IMR-90 (cell line): ENCODE measurements at places on chromosomes 6 and 20. TPM values are rescaled to one million over a fixed set of nuclear protein-coding genes. Genes with fewer than 3 reads are reported as not detected.

Gene OOEP
- not detected in 2 replicates for total RNA-seq

Gene ZNF165
- 0.28 and 0.36 TPM in 2 replicates for total RNA-seq

Gene CNKSR3
- 15.0 and 15.8 TPM in 2 replicates for total RNA-seq

Gene TOX2
- total RNA-seq: 1.1 and 1.3 TPM in 2 replicates

Gene CLVS2
- not detected in 2 replicates for total RNA-seq
